Ovary (tissue), 10 donors: ENCODE measurements at places on chromosomes 7 and 10.

DNA sequence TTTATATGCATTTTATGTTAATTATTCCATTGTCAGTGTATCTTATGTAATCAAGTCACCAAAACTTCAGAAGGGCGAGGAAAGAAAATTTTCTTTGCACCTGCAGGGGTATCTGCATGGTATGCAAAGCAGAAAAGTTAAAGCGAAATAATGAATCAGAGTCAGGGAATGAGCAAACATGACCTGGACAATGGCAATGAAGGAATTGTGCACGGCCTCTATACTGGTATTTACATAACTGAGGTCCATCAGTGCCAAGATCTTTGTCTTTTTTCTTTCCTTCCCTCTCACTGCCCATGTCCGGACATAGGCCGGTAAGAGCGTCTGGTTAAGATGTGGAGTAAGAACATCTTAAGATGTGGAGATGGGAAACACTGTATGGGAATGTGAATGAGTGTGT is 14.4 kb upstream of the AKR1C3 start:
- no peak for DNase-seq

DNA sequence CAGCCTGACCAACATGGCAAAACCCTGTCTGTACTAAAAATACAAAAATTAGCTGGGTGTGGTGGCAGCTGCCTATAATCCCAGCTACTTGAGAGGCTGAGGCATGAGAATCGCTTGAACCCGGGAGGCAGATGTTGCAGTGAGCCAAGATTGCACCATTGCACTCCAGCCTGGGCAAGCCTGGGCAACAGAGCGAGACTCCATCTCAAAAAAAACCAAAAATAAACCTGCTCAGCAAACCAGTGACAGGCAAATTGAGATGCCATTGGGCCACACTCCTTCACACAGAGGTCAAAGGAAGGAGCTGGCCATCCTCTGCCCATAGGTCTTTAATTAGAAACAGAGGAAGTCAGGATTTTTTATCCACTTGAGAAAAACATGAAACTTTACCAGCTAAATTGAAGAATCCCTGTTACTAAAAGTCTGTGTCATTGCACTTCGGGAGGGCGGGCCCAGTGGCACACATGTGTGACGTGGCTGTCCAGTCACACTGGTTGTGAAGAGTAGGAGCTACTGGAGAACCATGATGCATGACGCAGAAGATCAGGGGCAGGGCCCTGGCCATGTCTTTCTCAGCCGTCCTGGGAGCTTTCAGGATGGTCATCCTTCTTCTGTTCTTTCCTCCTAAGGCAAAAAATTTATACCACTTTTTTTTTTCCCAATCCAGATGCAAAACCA is 118.3 kb upstream of the ZNF438 start:
- DNase-seq = no peak

- DNase-seq = no peak
Measured at GRCh38 chr10:107433605-107434004, 269.1 kb upstream of the SORCS1 start.

DNA sequence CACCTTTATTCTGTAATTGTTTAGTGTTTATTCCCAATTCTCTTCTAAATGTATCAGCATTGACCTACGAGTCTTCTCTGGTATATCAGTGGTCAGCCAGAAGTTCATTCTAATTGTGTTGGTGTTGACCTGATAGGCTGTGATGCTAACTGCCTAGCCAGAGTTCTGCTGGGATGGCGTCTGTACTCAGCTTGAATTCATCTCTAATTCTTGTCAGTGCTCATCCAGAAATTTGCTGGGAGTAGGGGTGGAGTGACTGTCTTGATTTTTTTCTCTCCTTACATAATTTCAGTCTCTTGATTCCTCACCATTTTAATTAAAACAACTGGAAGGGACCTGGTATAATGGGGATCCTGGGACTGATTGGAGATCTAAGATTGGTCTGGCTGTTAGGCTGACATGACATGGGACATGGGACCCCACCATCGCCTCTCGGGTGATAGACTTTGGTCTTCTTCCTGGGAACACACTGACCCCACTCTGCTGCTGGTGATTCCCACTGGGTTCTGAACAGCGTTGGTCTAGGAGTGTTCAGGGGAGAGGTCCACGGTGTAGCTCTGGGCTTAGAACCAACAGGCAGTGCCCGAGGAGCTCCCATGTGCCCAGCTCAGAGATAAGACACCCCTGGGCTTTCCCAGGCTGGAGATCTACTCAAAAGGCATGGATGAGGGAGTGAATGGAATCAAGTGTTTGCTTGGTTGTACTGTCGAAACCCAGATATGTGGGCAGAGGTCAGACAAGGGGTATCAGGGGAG is 3.8 kb downstream of the NEURL1 start:
- no peak for DNase-seq

DNA sequence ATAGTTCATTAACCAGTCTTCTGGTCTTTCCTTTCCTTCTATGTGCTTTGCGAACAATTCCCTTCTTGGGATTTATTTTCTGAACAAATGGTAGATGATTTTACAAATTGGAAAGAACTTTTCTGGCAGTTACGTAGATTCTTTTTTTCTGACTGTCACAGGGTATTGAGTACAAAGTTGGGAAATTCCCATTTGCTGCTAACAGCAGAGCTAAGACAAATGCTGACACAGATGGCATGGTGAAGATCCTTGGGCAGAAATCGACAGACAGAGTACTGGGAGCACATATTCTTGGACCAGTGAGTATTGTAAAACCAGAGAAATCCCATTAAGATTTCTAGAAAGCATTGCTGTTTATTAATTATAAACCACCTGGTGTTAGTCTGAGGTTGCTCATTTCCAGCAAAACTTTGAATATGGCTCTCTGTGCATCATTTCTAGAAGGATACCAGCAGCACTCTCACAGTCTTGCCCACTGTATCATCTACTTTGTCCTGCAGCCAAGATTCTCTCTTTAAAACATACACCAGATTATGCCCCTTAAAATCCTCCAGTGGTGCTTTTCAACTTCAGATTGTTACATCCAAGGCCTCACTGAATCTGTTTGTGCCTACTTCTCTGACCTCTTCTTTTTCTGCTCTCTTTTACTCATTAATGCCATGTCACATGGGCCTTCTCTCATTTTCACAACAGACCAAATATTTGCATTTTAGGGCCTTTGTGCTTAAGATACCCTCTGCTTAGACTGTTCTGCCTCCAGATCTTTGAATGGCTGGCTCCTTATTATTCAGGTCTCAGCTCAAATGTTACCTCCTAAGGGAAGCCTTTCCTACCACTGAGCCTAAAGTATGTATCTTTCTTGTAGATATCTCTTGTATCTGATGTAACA is 27.0 kb downstream of the DLD start:
- no peak for DNase-seq

GRCh38 chr7:150993511-150993910 is 2.7 kb downstream of the NOS3 start:
- DNase-seq = no peak

GRCh38 chr10:3201796-3202195 is 29.2 kb upstream of the PITRM1 start:
- no peak for DNase-seq

DNA sequence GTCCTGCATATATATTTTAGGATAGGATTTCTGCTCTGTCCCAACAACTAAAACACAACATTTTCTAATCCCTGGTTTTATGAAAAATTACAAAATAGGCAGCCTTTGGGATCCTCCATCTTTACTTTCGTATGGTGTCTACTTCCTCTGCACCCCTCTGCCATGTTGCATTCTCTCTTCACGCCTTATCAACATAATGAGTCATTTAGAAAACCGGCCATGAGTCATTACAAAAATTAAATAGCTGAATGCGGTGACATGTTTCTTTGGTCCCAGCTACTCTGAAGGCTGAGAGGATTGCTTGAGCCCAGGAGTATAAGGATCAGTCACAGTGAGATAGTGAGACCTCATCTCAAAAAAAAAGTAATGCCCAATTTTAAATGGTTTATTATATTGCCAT is 148.1 kb upstream of the CELF2 start:
- DNase-seq = no peak

- no peak for DNase-seq
Measured at GRCh38 chr10:48945441-48946130, 5.9 kb upstream of the LRRC18 start.

GRCh38 chr10:119860866-119861607 is 11.6 kb downstream of the MCMBP start:
- no peak for DNase-seq

DNA sequence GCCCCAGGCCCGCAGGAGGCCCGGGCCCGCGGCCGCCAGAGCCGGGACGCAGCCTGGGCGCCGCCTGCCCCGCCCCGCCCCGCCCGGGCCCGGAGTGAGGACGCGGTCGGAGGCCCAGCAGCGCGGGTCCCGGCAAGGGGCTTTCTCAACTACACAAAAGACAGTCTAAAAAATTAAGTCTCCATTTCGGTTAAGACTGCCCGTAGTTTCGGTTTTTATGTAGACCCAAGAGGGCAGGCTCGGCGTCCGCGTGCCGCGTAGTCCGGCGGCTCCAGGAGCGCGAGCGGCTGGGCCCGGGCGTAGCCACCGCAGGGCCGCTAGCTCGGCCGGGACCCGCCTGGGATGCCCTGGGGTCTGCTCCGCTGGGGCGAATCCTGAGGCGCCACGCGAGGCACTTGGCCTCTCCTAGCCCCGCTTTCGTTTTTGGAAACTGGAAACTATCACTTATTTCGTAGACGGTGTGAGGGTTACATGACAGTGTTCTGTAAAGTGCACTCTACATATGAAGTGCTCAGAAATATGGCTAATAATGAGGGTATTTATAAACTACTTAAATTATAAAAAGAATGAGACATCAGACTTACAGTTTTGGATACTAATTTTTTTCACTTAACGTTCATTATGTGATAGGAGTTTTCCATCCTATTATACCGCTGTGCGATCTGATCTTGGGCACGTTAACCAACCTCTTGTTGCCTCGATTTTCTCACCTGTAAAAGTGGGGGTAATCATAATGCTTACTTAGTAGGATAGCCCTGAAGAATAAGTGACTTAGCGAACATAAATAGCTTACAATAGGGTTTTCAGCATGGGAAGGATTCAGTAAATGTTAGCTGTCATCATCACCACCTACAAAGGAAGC is 573 bp downstream of the BLVRA start:
- DNase-seq = peak; percentile 37

DNA sequence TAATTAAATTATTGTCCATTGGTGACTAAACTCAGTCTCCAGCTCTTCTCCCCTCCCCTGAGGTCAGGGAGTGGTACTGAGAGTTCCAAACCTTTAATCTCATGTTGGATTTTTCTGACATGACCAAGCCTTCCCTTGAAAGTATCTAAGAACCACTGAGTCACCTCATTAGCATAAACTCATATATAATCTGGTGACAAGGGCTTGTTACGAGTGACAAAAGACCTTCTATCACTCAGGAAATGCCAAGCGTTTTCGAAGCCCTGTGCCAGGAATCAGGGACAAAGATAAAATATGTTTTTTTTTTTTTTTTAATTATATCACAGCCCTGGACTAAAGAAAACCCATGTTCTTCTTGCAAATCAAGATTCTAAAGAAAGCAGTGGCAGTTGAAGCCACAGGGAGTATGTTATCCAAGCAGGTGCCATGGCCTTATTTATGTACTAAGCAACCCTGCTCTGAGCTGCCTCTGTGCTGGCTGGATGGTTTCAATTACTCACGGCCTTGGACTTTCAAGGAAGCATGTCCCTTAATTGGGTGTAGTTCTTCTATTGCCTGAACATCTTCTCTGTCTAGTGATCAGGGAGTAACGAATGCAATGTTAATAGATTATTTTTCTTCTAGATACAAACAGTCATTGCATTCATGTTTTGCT is 169.0 kb upstream of the PRKCQ start:
- DNase-seq = no peak

DNA sequence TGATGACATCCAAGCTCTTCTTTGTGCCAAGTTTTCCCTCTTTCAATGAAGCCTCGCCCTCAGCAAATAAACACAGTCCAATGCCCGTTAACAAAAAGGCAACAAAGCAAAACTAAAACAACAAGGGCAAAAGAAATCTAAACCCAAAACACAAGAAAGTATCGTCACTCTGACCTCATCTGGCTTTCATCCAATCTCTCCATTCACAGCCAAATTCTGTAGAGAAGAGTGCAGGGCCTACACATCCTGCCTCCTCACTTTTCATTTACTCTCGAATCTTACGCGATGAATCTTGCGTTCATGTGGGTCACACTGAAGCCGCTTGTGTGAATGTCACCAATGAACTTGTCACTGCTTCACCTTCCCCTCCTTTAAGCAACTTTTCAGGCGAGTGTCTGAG is 15.9 kb upstream of the AKR1E2 start:
- no peak for DNase-seq

DNA sequence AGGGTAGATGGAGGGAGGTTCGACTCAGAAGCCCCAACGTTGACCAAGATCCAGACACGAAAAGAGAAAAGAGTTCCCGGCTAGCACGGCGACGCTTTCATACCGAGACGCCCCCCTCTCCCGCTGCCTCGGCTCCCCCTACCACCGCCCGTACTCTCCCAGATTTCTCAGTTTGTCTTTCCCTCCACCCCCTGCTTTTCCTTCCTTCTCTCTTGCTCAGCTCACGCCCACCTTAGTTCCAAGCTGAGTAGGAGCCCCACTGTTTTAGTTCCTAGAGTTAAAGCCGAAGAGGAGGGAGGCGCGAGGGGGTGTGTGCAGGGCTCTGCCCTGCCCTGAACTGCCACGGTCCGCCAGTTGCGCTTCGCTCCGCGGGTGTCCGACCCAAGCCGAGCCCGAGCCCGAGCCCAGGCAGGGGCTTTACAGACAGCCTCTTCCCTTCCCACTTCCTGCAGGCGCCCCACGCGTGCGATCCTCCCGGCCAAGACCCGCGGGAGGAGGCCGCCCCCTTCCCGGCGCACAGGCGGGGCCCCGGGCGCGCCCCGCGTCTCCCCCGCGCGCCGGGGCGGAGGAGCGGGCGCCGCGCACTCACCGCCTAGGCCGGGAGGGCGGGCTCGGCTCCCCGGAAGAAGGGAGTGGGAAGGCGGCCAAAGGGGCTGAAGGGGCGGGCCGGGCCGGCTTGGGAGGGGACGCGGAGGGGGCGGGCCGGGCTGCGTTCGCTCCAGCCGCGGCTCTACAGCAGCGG is at the start of gene EPHB6:
TSS of gene EPHB6 (plus strand) at position 705 of the 742 bp plus-strand sequence. CDS start 8,152 bp downstream, outside the sequence.
- DNase-seq = peak; percentile 91

DNA sequence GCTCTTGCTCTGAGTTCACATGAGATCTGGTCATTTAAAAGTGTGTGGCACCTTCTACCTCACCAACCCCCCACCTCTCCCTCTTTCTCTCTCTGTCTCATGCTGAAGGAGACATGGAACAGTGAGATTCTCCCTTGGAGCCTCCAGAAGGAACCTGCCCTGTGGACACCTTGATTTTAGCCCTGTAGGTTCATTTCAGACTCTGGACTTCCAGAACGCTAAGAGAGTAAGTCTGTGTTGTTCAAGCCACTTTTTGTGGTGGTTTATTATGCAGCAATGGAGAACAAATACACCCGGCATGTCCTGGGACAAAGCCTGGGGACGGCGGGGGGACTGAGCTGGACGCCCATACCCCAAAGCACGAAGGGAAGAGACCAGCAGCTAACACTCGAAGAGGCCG is 20.7 kb upstream of the GIMAP8 start:
- DNase-seq = no peak

DNA sequence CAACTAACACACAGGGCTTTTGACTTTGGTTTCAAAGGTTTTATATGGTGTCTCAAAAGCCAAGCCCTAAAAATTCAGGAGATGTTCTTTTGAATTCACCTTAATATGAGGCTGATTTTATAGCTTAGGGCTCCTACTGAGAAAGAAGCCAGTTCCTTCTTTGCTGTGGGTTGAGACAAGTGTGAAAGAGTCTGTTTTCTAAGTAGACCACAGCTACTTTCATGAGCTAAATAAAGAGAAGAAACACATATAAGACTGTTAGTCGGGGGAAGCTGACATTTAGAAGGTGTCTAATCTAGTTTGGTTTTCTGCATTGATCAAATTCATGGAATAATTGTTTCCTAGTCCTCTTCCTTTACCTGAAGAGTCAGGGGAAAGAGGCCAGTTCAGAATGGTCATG is 332.1 kb upstream of the CELF2 start:
- DNase-seq = no peak

- DNase-seq = no peak
Measured at GRCh38 chr10:119403921-119404320, 138.6 kb downstream of the RGS10 start.
